Tongue (tissue), 3 donors: ENCODE measurements at places on chromosomes 16 and 17. TPM values are rescaled to one million over a fixed set of nuclear protein-coding genes. Genes with fewer than 3 reads are reported as not detected.
A peak's percentile ranks its signal among the peaks of the same experiment; 100 is the strongest.

Gene PSMD7
- 120 TPM for total RNA-seq

DNA sequence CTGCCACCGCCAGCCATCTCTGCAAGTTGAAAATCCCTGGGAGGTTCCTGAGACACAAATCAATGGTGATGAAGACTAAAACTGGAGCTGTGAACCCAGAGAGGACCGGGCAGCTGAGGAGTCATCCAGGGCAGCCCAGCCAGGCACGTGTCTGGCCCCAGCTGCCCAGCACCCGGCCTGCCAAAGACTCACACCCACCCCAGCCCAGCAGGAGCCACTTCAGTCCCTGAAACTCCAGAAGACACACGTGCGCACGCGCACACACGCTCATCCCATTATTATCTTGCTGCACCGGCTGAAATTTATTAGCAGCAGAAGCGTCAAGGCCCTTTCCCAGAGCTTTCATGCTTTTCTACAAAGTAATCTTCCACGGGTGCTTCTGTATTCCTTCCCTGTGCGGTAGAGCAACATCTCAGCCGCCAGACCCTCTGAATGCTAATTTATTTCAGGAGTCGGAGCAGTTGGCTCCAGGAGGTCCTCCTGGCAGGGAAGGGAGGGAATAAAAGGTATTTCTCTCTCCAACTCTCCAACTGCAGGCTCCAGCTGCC is 59.8 kb upstream of the RBFOX3 start:
- peak; percentile 56 for DNase-seq

Gene ADAD2
- 0.31 TPM for total RNA-seq

- DNase-seq, result peak; percentile 86
Measured at GRCh38 chr17:54891176-54891821, 9.4 kb upstream of the TOM1L1 start.

DNA sequence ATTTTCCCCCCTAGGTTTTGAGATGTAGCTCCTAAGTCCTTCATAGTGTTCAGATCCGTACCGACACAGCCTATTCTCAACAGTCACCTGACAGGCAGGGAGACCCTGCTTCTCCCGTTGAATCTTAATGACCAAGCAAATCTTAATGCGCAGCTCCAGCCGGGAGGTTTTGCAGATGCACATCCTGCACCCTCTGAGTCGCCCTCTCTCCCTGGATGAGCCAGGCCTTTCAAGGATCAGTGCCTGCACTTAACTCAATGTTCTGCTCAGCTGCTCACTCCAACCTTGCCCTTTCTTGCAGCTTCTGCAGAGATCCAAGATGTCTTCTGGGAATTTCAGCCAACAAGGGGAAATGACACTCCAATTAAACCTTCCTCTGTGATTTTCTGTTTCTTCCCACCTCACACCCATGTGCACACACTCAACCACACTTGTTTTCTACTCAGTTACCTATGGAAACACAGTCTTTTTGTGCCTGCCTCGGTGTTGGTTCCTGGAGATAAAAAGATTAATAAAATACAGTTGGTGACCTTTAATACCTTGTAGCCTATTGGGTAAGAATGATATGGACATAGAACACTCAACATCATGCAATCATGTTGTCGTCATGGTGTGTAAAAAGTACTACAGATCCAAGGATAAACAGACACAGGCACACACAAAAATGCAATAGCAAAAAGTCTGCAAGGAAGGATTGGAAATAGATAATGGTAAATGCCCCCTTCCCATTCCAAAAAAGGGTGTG is 76.9 kb upstream of the DYNLRB2 start:
- no peak for DNase-seq

- no peak for DNase-seq
Measured at GRCh38 chr17:2319051-2319450, 15.3 kb downstream of the SRR start.

DNA sequence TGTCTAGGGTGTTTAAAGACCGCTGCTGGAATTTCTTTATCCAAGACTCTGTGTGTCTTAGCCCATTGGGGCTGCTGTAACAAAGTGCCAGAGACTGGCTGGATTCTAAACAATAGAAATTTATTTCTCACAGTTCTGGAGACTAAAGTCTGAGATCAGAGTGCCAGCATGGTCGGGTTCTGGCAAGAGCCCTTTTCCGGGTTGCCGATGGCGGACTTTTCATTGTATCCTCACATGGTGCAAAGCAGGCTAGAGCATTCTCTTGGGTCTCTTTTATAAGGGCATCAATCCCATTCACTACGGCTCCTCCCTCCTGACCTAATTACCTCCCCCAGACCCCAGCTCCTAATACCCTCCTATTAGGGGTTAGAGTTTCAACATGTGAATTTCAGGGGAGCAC is 9.5 kb downstream of the NLRC5 start:
- no peak for DNase-seq

DNA sequence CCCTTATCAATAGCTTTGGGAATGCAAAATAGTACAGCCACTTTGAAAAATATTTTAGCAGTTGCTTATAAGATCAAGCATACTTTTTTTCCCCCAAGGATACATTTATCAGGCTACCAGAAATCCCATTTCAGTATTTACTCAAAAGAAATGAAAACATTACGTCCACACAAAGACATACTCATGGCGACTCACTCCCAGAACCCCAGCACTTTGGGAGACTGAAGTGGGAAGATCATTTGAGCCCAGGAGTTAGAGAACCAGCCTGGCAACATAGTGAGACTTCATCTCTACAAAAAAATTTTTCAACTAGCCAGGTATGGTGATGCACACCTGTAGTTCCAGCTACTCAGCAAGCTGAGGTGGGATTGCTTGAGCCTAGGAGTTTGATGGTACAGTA is 5.9 kb downstream of the SKA2 start:
- no peak for DNase-seq
